CMK (cell line): ENCODE measurements at places on chromosomes 4 and X.

- no peak for DNase-seq
These were observed 708.7 kb downstream of the TECRL start for GRCh38 chr4:63700569-63700968.

DNA sequence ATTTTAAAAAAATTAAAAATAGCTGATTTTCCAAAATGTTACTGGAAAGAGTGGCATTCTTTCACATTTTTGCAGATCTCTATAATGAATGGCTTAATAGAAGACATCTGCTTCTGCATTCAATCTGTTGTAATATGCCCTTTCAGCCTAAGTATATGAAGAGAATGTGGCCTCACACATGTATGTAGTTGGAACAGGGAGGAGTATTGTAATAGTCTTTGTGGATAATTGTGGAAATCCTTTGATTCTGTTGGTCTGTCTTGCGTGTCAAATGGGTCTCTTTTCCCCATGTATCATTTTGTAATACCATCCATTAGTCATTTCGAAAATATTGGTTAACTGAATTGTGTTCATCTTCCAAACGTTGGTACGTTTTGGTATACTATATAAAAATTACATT is 11.6 kb downstream of the TXLNG start:
- DNase-seq: no peak

GRCh38 chr4:154471526-154472331 is 19.9 kb downstream of the DCHS2 start:
- no peak for DNase-seq

DNA sequence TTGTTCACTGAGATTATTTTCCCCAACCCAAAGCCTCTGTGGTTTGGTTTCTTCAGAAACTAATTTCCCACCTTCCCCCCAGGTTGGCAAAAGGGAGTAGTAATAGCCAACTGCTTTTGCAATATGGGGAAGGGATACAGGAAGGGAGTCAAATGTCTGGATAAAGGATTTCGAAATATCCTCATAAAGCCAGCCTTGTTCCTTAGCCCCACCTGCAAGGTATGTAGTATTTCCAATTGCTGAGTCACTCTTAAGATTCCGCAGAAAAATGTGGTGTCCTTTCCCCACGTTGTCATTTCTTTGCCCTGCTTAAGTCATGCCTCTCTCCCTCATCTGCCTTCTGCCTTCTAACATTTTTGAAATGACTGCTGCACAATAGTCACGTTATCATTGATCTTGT is 138.8 kb upstream of the DCAF8L1 start:
- DNase-seq: no peak

DNA sequence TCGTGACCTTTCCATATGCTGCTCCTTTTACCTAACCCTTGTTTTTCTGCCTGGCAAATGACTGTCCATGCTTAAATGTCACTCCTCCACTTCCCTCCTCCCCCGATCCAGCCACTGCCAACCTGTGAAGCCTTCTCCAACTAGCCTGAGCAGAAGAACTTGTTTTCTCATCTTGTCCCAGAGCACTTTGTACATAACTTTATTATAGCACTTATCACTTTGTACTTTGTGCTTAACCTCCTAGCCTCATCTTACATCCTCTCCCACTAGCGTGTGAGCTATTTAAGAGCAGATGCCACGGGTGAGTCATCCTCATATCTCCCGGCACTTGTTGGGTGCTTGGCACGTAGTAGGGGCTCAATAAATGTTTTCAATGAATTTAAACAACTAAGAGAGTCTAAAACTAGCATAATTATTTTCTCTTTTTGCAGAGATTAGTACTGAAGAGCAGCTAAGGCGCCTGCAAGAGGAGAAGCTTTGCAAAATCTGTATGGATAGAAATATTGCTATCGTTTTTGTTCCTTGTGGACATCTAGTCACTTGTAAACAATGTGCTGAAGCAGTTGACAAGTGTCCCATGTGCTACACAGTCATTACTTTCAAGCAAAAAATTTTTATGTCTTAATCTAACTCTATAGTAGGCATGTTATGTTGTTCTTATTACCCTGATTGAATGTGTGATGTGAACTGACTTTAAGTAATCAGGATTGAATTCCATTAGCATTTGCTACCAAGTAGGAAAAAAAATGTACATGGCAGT is 46.9 kb downstream of the XIAP start:
- no peak for DNase-seq

- peak; percentile 33 for DNase-seq
These were observed 890 bp upstream of the NAP1L5 start for GRCh38 chr4:88698519-88698918.

GRCh38 chr4:78002260-78002659 is 54.9 kb upstream of the FRAS1 start:
- DNase-seq: no peak

DNA sequence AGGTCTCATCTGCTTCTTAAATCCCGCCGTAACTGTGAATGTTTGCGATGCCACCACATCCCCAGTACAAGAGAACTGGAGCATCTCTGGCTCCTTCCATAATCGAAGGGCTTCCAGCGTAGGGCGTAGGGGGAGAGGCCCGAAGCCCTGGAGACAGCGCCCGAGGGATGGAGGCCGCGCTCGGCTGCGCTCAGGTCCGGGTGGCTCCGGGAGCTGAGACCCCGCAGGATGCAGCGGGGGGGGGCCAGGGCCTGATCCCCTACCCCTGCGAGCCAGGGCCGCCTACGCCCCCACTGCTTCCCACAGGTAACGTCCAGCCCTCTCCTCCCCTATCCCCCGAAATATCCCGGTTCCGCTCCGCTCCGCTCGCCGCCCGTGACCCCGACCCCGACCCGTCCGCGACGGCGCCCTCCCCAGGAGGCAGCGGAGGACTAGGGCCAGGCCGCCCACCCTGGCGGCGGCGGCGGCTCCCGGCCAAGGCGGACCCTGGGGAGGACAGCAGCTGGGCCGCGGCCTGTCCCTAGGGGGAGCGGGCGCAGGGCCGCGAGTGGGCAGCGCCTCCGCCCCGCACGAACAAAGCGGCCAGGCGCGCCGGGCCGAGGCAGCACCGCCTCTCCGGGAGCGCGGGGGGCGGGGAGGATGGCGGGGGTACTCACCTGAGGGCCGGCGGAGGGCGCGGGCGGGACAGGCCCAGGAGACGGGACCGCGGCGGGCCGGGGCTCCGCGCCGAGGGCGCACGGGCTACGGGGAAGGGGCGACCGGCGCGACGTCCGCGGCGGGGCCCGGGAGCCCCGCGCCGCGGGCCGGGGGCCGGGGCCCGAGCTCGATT is 723 bp downstream of the WDFY3 start:
- no peak for DNase-seq

GRCh38 chr4:38278255-38278654 is 318.1 kb downstream of the PTTG2 start:
- DNase-seq: no peak

- no peak for DNase-seq
These were observed 283.9 kb downstream of the NKX6-1 start for GRCh38 chr4:84215217-84215616.

- DNase-seq: no peak
These were observed 264.0 kb downstream of the TRIML1 start for GRCh38 chr4:188403272-188403671.

GRCh38 chrX:121122332-121122731 is 74.9 kb downstream of the GLUD2 start:
- no peak for DNase-seq

GRCh38 chr4:168524006-168524405 is 27.2 kb downstream of the PALLD start:
- no peak for DNase-seq

DNA sequence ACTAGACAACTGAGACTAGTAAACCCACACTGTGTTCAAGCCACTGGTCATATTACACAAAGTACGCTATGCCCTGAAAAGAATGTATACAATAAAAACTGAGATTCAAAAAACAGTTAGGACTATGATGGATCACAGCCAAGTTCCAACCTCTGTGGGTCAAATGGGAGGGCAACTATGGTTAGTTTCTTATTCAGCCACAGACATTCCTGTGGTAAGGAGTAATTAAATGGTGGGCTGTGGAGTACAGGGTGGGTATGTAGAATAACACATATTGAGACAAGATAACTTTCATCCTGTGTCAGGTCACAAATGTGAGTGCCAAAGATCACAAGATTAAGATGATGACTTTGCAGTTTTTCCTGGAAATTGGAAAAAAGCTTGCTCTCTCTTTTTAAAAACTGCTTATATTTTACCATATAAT is 167.2 kb downstream of the NPNT start:
- peak; percentile 12 for DNase-seq

- DNase-seq: no peak
These were observed 408.4 kb upstream of the EMCN start for GRCh38 chr4:100926039-100926717.
